AG09319 (cell line): ENCODE measurements at places on chromosomes 5 and 9.

- DNase-seq: no peak
Observed at GRCh38 chr9:2662496-2662895, 40.9 kb downstream of the VLDLR start.

DNA sequence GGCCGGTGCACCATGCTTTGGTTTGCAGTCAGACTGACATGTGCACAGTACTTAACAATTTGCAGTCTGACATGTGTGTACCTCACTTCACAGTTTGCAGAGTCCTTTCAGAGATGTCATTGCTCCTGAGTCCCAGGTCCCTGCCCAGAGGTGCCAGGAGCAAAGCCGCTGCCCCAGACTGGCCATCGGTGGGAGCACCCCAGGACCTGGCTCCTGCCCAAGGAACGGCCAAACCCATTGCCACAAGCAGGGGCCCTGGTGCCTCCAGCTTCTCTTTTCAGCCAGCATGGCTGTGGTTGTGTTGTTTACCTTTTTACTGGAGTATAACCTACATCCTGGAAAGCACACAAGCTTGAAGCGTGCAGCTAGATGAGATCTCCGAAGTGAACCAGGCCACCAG lies 28.6 kb downstream of the RASGEF1C start:
- no peak for DNase-seq

GRCh38 chr9:115164511-115164974 lies 46.6 kb upstream of the TNC start:
- no peak for DNase-seq

DNA sequence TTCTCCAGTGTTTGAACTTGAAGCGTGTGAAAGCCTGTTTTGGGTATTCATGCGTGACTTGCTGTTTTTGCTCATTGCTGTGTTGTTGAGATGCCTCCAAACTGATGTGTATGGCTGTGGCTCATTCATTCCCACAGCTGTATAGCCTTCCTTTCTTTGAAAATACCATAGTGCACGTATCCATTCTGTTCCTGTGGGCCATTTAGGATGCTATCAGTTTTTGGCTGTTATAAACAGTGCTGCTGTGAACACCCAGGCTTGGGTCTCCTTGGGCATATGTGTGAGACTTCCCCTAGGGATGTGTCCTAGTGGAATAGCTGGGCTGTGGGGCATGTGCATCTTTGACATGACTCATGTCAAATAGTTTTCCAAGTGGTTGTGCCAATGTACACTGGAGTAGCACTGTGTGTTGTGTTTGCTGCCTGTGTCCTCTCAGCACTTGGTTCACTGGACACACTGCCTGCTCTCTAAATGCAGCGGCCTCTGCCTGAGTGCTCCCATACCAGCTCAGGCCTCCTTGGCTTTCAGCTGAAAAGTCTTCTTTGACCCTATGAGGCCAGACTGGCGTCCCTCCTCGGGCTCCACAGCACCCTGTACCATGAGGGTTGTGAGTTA lies 102.6 kb upstream of the TBC1D2 start:
- no peak for DNase-seq

- peak; percentile 76 for DNase-seq
Observed at GRCh38 chr5:32600054-32600622, 14.8 kb downstream of the SUB1 start.

- no peak for DNase-seq
Observed at GRCh38 chr9:28941856-28942255, 1368.6 kb upstream of the C9orf72 start.

- DNase-seq: no peak
Observed at GRCh38 chr5:158808542-158808941, 291.2 kb downstream of the EBF1 start.

DNA sequence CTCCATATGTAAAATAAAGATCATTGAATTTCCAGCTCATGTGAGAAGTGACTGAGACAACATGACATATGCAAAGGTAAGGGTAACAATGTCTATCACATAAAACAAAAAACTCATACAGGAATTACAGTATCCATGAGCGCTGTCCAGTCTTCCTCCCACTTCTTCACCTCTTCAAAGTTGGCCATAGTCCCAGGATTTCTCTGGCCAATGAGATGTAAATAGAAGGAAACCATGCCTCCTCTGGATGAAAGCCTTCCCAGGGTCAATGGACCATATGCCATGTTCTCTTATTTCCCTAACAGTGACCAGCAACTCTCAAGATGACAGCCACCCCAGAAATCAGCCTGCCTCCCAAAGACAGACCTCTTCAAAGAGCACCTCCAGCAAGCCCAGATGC lies 75.5 kb downstream of the SEMA5A start:
- no peak for DNase-seq

DNA sequence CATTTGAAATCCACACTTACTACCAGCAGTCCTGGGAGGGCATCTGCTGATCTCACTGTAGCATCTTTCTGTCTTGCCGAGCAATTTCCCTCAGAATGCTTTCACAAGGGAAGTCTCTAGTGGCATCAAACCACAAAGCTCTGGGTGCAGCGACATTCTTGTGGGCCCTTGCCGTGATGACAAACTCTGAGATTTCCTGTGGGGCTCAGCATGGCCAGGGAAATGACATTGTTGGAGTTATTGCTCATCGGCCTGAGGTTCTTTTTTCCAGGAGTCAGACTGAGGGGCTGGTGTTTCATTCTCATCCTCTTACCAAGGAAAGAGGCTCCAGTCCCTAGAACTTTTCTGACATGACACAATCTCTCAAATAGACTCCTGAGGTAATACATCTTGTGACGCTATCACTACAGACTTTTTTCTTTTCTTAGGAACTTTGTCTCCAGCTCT lies 51.4 kb downstream of the PFDN1 start:
- no peak for DNase-seq

DNA sequence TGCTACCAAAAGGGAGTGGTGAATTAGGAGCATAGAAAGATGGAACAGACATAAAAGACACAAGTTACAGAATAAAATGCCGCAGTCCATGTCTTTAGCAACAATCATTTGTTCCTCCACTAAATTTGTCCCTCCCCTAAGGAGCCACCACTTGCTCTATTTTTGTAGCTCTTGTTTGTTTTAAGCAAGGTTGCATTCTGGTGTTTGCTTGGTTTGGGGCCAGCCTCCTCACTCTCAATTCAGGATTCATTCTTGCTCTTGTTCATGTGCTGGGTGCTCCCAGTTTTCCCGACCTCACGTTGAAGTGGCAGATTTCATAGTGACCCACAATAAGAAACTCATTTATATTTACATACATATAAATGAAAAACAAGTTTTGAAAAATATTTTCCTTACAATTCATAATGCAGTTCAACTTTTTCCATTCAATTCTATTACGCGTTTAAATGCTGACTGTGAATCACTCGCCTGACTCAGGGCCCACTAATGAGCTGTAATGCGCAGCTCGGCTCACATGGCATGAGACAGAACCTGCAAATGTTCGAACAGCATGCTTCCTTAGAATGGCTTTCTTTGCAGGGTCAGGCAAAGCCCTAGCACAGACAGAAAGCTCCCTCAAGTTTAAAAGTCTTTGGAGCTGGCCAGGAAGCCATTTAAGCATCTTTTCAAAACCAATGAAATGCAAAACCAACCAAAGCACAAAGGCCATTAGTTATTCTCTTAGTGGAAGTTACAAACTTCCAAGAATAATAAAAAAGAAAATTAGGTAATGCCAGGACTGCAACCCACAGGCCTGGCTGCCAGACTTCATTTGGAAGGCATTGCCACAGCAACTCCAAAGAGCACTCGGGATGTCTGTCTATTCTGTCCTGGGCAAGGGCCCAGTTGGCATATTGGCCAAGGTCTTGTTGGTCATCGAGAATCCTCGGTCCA lies 41.7 kb downstream of the RETREG1 start:
- DNase-seq: peak; percentile 47

GRCh38 chr5:34539183-34539582 lies 116.9 kb upstream of the RAI14 start:
- no peak for DNase-seq

DNA sequence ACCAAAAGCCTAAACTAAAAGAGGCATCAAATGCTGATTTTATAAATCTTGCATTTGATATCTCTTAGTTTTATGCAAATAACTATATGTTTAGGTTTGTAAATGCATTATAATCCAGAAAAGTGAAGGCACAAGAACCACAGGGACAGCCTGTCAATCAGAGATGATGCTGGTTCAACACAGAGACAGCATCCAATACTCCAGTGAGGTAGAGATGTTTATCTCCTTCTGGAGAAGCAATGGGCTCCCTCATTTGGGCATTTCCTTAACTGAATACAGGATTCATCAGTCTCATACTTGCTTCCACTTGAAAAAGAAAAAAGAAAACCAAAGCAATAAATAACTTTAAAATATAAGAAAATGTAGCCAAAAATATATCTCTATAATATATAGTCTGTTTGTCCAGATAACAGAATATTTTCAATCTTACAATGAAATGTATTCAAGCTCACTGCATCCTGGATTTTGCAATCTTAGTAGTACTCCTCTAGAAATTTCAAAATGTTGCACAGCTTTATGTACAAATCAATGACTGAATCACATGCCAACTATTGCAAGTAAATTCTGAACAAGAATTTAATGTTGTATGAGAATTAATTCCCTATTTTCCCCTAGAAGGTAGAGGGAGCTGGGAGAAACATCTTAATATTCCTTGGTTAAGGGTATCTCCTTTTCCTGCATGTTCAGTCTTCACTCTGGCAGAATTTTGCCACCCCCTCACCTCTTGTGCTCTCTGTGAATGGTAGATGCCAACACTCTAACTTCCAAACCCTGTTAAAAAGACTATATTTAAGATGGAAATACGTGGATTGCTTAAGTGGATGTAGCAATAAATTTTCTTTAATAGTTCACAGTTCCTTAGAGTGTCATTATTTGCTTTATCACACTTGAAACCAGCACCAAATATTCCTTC lies 191.1 kb upstream of the GAS1 start:
- no peak for DNase-seq

GRCh38 chr9:109491590-109491989 lies 6.5 kb downstream of the PTPN3 start:
- no peak for DNase-seq

DNA sequence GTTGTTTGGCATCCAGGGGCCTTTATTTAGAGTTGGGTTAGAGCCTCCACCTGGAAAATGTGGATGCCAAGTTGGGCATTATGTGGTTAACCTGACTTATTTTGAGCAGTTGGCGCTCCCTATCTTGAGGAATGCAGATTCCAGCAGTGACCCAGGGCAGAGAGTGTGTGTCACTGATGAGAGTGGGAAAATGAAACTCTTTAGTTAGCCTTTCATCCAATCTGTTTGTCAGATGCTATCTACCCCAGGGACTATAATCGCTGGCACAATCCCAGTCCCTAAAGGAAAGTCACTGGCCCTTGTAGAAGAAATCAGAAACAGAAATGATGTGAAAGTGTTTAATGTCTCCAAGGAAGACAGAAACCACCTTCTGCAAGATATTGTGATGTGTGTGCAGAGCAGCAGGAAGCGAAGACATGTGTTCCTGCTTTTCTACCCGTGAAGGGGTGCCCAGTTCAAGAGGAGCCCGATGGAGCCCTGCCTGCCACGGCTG lies 10.2 kb upstream of the STING1 start:
- DNase-seq: peak; percentile 56

DNA sequence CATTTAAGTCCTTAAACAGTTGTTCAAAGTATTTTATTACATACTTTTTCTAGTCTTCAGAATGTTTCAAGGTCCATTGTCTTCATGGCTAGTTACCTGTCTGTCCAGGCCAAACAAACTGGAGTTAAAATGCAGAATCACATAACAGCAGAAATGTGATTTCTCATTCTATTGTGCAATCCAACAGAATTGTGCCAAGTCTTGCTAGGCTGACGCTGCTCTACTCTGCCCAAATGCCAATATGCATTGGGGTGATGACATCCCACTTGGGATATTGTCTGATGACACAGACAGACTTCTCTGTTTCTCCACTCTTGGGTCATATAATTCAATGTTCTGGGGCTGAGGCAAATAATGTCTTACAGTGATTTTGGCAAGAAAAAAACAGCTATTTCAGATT lies 5.2 kb upstream of the SLC22A5 start:
- DNase-seq: peak; percentile 60

DNA sequence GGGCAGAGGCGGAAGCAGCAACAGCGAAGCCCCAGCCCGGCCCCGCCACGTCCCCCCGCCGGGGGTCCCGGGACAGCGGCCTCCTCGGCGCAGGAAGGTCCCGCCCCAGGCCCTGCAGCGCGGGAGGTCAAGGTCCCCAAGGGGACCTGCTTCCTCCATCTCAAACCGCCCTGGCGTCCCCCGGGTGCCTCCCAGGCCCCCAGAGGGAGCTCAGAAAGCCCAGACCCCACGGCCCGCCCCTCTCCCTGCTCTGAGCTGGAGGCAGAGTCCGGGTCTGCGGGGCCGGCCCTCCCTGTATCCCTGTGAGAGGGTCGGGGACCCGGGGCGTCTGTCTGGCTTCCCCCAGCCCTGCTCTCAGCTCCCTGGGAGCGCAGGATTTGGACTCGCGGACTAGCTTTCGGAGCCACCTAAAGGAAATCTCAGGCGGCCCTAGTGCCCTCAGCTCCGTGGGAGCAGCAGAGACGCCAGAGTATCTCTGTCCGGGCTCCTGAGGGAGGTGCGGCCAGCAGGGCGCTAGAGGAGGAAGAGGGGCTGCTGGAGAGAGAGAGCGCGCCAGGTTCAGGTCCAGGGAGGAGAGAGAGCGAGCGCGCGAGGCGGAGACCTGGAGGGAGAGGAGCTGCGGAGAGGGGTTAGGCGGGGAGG lies 30.7 kb downstream of the EXOC3 start:
- DNase-seq: no peak

GRCh38 chr5:73415171-73415570 lies 33.4 kb downstream of the FOXD1 start:
- no peak for DNase-seq

GRCh38 chr9:33718987-33719386 lies 76.4 kb upstream of the PRSS3 start:
- DNase-seq: no peak

DNA sequence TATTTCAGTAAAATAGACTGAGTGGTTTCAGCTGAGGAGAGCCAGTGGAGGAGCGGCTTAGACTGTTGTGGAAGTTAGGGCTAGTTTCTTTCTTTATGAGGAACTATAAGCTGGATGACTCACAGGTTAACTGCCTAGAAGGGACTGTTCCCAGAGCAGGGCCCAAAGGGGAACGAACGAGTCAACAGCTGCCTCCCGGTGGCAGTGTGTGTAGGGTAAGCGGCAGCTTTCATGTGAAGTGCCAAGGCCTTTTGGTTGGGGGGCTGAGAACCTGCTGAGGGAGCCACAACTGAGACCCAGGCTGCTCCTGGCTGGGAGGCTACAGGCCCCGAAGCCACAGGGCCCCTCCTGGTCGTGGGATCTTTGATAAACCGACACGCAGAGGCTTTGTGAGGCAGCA lies 7.0 kb downstream of the SQSTM1 start:
- DNase-seq: no peak

DNA sequence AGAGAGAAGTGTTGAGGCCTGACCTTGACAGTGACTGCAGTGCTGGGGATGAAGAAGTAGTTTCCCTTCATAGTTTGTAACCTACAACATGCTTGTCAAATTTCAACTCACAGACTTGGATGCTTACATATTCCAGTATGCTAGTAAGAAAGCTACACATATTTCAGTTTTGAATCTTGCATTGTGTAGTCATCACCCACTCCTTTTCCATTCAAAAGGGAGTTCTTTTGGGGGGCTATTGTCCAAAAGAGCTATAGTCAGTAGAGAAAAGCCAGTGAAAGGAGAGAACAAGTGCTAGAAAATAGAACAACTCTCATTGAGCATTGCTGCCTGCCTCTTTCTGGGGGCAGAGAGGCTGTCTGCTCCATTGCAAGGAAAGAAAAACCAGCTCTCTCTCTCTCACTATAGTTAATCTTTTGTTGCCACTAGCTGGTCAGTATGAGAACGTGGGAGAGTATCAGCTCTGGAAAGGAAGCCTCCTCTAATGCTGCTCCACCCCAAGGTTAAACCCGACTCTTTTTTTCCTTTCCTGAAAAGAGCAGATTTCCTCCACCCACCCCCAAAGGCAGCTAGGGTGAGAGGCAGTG lies 7.3 kb downstream of the ASTN2 start:
- no peak for DNase-seq

- no peak for DNase-seq
Observed at GRCh38 chr5:155728857-155729683, 597.9 kb upstream of the SGCD start.
